ENCODE measurements at places on chromosomes 7 and 10.

DNA sequence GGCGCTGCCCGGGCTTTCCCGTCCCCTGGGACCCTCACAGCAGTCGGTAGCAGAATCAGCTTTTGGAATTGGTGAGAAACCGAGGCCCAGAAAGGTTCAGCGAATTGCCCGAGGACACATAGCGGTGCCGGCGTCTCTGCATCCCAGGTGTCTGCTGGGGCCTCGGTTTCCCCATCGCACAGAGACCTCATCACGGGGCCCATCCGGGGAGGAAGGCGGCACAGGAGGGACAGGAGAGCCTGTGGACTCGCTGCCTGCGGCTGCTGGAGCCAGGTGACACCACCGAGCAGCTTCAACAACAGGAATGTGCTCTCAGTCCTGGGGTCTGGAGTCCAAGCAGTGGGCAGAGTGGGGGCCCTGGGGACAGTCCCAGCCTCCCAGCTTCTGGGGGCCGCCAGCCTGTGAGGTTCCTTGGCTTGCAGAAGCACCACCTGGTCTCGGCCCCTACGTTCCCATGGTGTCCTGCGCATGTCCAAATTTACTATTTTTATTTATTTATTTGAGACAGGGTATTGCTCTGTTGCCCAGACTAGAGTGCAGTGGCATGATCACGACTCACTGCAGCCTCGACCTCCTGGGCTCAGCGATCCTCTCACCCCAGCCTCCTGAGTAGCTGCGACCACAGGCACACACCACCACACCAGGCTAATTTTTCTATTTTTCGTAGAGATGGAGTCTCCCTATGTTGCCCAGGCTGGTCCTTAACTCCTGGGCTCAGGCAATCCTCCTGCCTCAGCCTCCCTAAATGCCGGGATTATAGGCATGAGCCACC is 539 bp upstream of the COX19 start:
- no peak for DNase-seq

DNA sequence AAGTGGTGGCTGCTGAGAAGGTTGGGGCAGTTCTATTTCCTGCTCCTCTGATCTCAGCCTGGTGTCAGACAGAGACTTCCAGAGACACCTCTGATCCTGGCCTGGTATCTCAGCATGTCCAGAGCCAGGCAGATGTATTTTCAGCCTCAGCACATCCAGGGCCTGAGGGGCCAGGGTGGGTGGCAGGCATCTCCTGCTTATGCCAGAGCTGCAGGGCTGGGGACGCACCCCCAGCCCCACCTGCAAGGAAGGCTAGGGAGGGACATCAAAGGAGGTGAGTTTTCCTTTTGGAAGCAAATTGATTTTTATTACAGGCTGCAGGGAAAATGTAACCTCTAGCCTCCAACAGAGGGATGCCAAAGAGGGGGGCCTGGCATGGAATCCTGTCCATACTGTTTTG is 36.7 kb downstream of the CFAP46 start:
- DNase-seq, result no peak

DNA sequence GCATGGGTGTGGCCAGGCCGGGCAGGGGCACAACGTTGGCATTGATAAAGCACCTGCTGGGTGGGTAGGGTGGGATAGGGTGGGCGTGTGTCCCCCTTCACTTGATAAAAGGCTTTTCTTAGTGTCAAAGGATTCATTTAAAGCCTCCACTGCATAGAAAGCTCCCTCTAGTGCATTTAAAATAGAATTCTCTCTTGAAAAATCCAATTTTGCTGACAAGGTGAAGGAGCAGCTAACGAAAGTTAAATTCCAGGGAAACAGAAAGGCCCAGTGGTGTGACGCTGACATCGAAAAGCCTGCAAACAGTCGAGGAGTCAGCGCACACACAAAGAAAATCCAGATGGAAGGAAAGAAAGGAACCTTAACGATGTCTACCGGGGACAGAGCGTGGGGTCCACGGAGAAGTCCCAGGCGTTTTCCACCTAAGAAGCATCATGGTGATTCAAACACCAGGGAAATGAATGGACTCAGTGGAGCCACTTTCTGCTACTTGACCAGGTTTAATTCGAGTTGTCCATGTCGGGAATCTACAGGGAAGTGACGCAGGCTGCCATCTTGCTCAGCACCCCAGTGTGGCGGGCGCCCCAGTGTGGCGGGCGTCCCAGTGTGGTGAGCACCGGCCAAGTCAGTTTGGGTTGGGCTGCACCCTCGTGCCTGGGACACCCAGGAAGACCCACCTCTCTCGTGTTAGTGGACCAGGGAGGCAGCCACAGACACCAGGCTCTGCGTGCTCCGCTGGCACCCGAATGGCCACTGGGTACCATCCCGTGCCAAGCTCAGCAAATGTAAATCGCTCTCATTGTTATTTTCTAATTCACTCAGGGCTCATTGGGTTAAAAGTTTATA is 217.8 kb downstream of the DNAJB6 start:
- DNase-seq, result no peak

DNA sequence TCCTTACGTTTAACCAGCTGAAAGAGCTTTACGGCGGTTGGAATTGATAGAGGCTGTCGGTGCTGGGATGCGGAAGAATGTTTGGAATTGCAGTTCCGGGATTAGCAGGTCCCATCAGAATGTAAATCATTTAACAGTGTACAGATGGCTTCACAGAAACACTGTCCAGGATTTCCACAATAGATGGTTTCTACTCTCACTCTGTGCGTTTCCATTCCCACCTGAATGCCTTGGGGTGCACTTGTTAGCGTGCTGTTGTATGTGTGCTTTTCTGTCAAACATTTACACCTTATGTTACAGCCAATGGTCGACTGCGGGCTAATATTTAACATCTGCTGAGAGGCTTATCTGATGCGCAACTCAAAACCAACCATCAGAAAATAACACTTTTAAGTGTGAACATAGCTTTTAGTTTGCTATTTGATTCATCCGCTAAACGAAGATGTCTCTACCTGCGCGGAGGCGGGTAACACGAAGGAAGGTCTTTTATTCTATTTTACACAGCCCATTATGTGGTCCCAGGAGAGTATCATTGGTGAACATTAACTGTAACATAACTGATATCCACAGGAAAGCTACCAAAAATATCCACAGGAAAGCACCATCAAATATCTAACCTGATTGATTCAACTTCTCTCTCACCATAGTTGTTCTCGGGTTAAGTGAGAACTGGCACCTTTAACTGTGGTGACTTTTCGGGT is 179.0 kb downstream of the PRPF18 start:
- no peak for DNase-seq

DNA sequence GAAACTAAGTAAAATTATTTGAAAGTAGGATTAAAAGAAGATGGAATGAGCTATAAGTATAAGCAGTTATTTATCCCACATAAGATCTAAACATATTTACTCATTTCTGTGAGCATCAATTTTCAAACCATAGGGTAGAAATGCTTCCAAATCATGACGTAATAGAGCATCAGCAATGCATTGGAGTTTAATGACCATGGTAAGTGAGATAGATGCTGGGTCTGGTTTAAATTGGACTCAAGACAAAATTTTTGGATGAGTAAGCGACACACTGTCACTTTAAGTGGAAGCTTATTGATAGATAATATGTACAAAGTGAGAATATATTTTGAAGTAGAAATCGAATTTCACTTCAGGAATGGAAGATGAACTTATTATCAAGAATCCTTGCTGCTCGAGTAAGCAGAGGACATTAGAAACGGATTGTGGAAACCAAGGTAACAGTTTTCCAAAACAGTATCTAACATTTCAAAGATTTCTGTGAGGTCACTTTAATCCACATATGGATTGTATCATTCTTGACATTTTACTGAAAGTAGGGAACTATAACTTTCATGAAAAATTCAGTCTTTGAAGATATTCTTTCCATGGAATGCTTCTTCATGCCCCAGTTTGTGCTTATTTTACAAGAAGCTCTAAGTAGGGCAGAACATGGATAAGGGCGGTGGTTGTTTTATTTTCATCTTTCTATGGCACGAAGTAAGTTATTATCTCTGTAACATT is 85.8 kb downstream of the AGMO start:
- DNase-seq, result no peak

DNA sequence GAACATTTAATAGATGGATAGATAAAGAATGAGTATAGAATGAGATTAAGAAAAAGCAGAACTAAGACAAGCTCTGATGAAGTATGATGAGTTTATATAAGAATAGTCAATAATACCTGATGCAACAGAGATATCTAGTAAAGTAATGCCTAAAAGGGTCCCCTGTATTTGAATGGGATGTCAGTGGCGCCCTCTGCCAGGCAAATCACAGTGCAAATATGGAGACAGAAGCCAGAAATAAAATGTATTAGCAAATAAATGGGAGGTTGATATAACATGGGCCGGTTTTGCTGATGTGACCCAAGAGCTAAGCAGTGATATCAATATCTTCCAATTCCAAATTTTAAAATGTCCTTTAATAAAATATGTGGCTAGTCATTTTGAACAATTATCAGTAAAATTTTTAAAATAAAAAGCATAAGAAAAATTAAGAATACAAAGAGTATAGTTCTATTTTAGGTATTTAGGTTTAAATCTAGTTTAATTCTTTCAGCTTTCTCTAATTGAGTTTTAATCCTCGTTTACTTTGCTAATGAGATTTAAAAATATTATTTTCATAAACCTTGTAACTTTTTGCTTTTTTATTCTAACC is 62.6 kb downstream of the ADK start:
- peak; percentile 29 for DNase-seq

- DNase-seq, result no peak
Observed at GRCh38 chr10:34323192-34323591, 491.9 kb downstream of the PARD3 start.

DNA sequence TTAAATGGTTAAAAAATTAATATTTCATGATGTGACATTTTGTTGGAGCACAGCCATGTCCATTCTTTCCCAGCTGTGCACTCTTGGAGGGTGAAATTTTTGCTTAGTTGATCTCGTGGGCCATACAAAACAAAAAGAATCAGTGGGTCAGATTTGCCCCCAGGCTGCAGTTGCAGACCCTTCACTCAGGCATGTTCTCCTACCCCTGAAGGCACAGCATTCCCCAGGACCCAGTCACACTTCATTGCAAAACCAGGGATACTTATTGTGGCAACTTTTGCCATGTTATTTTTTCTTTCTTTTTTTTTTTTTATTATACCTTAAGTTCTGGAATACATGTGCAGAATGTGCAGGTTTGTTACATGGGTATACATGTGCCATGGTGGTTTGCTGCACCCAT is 6.0 kb downstream of the TAS2R40 start:
- no peak for DNase-seq

- no peak for DNase-seq
Observed at GRCh38 chr7:70775570-70776156, 356.3 kb upstream of the GALNT17 start.

- no peak for DNase-seq
Observed at GRCh38 chr10:49661140-49661856, 18.2 kb upstream of the C10orf53 start.

DNA sequence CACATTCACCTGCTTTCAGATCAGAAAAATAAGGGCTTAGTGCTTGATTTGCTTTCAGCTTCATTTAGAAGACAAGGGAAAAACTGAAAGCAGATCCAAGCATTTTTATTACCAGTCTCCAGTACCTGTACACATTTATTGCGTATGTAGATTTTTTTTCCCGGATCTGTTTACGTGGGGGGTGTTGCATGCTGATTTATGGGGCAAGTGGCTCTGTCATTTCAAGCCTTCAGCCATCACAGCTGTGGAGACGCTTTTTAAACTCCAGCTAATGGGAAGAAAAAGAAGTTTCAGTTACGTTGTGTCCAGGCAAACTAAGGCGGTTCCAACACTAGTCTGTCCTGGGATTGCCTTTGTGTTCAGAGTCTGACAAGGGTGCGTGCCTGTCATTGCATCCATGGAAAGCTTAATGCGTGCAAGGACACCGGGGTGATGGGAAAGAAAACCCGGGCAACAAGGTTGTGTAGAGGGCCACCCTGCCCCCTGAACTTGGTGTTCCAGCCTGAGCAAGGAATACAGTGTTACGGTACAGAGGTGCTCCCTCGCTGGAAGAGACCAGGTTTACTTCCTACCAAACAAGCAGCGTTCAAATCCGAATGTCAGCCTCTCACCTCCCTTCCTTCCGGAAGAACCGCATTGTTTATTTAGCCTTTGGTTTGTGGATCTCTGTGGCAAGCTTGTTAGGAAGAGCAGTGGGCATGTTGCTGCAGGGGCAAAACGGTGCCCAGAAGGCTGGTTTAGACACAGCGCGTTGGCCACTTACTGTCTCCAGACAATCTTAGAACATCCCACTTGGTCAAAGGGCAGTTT is 128.2 kb downstream of the FGFR2 start:
- no peak for DNase-seq

DNA sequence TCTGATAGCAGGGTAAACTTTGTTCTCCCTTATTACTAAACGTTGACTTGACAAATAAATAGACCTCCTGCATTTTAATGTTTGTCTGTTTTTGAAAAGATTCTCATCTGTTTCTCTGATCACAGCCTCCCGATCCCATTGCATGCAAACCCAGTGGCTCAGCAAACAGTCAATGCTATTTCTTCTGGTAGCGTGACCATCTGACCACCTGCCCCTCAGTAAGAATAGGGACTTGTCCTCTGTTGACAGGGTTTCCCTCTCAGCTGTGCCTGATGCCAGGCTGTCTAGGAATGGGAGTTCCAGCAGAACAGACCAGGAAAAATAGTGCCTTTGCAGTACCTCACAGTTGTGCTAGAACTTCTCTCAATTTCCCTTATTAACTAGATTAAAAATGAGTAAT is 40.7 kb upstream of the EBLN1 start:
- DNase-seq, result no peak
